ENCODE measurements at places on chromosomes 1 and 21.

- DNase-seq = no peak
Observed at GRCh38 chr1:33724348-33724747, 139.5 kb upstream of the HMGB4 start.

- no peak for DNase-seq
Observed at GRCh38 chr21:21713651-21714180, 715.5 kb downstream of the NCAM2 start.

DNA sequence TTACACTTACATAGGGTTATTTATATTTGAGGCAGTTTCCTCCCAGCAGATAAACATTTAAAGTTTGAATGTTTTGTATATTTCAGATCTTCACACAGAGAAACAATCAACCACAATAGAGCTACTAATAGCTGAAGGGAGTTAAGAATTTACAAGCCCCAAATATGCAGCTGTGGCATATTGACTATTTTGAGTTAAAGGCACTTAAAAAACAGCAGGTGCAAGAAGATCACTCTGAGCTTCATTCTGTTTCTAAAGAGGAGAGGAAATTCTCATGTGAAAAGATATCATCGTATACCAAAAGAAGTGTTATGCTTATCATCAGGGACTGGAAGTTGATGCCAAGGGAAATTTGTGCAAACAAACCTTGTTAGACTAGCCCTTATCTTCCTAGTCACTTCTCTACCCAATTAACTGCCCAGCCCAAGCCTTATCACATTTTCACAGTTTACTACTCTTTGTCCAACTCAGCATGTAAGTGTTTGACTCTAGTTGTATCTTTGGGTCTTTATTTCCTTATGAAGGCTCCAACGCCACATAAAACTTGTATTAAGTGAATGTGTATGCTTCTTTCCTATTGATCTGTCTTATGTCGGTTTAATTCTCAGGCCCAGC, 66.3 kb upstream of the COG2 start:
- DNase-seq = no peak

DNA sequence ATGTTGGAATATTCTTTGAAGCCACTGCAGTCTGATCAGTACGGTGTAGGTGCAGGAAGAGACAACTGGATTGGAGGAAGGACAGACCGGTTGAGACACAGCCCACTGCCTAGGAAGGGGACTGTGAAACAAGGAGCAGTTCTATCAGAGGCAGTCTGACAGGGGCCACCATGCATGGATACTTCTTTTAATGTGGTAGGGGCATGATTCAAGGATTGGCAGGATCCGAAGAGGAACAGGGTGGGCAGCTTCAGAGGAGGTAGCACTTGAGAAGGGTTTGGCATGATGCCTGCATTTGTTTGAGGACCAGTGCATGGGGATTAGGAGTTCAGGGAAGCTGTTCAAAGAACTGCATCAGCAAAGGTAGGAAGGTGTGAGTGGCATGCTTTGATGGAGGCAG, 167.9 kb downstream of the DYRK1A start:
- no peak for DNase-seq

GRCh38 chr21:32457360-32457840, 44.9 kb downstream of the EVA1C start:
- DNase-seq = no peak

DNA sequence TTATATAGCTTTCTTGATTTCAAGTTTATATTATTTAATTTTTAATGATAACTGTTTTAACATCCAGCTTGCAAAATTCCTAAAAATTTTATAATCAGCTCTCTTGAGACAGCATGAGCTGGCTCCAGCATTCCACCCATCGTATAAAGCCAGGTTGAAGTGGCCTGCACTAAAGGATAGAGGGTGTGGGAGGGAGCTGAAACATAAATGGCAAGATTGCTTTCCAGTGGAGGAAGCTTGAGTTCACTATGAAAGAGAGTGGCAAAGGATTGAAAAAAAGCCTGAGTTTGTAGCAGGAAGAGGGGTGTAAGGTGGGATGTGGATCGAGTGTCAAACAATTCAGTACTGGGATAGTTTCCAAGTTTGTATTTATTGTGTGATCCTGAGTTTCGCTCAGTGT, 48.5 kb upstream of the ZNF644 start:
- no peak for DNase-seq

DNA sequence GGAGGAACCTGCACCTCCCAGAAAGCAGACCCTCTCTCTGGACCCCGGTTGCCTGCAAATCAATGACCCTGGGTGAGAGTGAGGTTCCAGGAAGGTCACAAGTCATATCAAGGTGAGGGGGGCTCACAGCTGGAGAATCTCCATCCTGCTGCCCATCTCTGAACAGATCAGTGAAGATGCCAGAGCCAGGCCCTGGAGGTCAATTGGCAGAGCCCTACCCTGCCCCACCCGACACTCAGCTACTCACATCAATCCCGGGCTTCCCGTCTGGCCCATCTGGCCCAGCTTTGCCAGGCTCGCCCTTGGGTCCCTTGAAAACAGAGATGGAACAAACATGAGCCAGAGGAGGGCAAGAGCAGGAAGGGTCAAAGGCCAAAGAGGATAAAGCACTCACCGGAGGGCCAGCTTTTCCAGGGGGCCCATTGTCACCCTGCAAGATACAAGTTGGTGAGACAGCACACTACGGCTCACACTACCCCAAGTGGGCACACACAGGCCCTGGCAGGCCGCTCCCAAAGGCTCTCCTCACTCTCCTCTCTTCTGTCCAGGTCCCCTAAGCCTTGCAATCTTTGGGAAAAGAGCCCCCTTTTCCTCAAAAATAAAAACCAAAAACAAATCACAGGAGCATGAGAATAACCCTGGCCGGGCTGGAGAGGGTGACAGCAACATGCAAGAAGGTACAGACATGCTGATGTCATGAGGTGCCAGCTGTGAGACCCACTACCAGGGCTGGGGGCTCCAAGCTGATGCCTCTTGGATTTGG, 2.9 kb downstream of the COL9A2 start:
- DNase-seq = no peak

DNA sequence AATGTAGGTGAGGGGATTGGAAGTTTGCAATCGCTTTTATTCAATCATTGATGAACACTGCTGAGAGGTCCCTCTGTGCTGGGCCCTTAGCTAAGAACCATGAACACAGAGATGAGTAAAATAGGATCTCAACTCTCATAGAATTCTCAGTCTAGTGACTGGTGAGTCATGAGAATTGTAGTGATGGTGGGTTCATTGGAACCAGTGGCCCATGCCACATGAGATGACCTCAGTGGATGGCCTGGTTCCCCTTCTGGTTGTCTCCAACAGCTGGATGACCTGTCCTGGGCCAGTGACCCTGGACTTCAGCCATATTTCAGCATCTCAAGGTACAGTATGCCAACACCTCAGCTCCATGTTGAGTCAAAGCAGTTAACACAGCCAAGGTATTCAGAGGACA, 21.3 kb upstream of the S100A10 start:
- DNase-seq = no peak

- no peak for DNase-seq
Observed at GRCh38 chr21:33733601-33734000, 91.3 kb downstream of the ITSN1 start.

GRCh38 chr1:168932539-168932938, 174.0 kb upstream of the ATP1B1 start:
- no peak for DNase-seq

GRCh38 chr1:62725255-62725654, 37.1 kb upstream of the DOCK7 start:
- DNase-seq = no peak

DNA sequence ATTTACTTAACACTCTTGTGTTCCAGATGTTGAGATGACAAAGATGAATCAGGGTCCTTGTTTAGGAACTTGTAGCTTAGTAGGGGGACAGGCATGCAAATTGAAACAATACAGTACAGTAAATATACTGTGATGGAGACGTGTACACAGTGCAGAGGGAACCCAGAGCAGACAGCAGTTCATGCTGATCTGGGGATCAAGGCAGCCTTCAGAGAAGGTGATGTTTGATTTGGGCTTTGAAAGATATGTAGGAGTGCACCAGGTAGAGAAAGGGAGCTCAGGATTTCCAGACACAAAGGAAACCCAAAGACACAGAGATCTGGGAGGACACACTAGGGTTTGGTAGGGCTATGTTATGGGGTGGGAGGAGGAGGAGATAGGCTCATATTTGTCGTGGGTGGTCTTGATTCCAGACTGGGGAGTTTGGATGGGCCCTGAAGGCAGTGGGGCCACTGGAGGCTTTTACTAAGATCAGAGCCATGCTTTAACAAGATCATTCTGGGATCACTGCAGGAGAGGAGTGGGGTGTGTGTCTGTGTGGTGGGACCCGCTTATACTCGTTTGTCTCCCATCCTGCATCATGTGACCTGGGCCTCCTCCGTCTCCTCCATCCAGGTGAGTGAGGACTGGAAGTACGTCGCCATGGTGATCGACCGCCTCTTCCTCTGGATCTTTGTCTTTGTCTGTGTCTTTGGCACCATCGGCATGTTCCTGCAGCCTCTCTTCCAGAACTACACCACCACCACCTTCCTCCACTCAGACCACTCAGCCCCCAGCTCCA, 7.8 kb downstream of the CHRNB2 start:
- no peak for DNase-seq

GRCh38 chr1:17683598-17683997, 71.5 kb upstream of the ACTL8 start:
- no peak for DNase-seq

DNA sequence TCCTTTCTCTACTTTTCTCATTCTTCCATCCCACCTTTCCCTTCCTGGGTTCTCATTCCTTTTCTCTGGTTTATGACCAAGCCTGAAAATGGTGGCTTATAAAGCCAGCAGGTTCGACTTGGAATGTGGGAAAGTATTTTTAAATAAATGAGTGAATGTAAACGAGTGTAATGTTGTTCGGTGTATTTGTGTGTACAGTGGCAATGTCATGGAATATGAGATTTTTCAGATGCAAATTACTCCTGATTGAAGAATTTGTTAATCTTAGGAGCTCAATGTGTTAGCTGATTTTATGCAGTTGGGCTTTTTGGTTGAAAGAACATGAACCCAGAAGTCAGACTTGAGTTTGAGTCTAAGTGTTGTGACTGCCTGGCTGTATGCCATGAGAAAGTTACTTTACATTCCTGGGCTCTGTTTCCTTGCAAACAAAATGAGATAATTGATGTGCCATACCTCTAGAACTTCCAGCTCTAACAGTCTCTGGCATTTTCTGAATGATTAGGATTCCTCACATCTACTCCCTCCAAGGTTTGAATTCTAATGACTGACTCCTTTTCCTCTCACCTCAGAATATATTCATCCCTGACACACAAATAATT, 6.6 kb downstream of the SGIP1 start:
- DNase-seq = no peak

- no peak for DNase-seq
Observed at GRCh38 chr1:159071970-159072582, 4.5 kb downstream of the AIM2 start.

DNA sequence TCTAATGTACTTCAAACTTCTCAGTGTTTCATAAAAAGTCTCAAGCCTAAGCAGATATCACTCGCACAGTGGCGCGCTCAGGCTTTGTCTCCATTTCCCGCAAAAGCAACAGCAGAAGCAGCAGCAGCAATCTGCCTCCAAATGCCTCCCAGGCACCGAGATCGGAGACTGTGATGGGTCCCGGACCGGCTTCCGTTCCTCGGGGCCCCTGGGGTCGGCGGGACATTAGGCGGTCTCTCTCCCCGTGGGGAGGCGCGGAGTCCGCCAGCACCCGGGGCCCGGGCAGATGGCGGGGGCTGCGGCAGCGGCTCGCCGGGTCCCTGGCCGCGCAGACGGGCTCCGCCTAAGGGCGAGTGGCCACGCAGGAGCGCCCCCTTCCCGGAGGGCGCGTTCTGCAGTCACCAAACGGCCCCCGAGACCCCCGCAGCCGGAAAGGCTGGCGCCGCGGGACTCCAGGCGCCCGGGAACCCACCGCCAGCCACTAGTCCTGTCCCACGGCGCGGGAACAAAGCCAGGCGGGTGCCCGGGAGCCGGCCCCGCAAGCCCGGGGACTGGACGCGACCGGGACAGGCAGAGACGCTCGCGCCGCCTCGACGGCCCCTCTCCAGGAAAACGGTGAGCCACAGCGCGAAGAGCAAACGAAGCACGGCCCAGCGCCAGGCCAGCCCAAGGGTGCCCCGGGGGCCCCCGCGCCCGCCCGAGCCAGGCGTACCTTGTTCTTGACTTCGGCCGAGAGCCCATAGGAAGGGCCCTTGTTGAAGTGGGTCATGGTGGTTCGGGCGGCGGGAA, 590 bp downstream of the CNN3 start:
- no peak for DNase-seq

- DNase-seq = no peak
Observed at GRCh38 chr1:234106032-234106431, 201.6 kb downstream of the SLC35F3 start.

DNA sequence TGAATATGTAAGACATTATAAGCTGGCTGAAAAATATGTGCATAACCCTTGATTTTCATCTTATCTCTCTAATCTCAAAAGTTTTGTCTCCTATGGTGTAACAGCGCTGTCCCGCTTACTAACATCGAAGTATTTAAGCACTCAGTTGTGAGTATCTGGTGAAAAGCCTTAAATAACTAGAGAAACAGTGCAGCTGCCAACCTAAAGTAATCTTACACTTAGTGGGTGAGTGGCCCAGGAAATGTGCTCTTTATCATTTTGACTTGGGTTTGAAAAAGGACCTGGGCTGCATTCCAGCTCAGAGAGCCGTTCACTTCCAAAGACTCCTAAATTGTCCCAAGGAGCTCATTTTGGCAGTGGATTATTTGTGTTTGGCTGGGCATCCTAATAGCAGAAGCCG, 225.9 kb downstream of the SPATA17 start:
- no peak for DNase-seq

DNA sequence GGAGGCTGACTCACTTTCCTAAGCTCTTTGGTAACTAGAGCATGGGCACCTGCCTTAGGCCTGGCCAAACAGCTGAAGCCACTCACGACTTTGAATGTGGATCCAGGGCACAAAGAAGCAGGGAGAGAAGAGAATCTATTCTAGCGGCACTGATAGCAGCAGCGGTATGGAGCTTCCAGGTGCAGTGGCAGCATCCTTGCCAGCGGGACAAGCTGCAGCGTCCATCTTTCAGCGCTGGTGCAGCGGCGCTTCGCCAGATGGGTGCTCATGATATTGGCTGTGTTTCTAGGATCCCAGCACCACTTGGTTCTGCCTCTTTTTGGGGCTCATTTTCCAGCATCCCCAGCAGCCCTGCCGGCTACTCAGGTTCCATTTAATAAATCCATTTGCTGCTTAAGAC, 184.2 kb downstream of the SLC44A5 start:
- no peak for DNase-seq

DNA sequence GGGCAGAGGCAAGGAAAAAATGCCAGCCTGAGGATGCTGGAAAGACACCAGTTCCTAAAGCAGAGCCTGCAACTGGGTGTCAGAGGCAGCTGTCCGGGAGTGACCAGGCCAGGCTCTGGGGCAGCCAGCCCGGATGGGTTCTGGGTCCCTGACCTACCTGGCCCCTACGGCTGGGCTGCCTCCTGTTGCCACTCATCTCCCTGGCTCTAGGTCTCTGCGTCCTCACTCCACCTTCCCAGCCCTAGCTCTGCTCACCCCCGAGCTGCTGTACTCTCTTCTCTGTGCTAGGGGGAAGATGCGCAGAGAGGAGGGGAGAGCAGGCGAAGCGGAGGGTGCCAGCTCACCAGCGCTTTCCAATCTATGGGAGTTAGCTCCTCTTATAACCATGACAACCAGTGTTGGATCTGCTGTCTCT, 9.0 kb downstream of the ARHGEF2 start:
- no peak for DNase-seq

GRCh38 chr1:177185209-177185608, 14.5 kb downstream of the BRINP2 start:
- no peak for DNase-seq

GRCh38 chr1:102732927-102733326, 375.4 kb downstream of the COL11A1 start:
- DNase-seq = no peak

Data from stimulated activated CD4-positive, alpha-beta T cell treated with anti-CD3 and anti-CD28 coated beads, Interleukin-1b, Interleukin-23, amount 100 ng/mL, for 1 hour (primary cell).